ENCODE measurements at places on chromosomes 16 and 17.
A peak's percentile ranks its signal among the peaks of the same experiment; 100 is the strongest.

GRCh38 chr16:27801289-27801945 lies 251.5 kb downstream of the KATNIP start:
- DNase-seq, result no peak

DNA sequence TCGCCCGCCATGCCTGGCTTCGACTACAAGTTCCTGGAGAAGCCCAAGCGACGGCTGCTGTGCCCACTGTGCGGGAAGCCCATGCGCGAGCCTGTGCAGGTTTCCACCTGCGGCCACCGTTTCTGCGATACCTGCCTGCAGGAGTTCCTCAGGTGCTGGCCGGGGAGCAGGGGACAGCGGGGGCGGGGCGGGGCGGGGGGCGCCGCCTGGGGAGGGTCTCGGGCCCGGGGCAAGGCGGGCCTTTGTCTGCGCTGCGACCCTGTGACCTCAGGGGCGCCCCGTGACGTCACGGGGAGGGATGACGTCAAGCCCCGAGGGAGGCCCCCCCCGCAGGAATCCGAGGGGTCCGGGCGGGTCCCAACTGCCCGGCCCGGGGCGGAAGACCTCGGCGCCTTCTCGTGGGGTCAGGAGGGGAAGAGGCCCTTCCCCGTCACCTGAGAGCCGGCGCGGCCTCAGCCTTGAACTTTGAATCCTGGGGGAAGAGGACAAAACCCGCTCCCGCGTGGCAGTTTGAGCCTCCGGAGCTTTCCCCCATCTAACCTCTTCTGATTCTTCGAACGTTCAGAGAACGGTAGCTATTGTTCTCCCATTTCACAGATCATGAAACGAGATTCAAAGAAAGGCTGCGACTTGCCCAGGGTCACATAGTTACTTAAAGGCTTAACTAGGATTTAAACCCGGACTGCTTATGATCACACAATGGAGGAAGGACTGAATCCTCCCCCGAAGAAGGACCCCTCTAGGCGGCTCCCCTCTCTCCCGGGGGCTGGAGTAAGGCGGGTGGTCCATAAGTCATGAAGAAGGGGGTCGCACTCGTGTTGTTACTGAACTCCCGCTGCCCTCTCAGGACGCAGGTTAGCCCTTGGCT lies 527 bp downstream of the TRAF4 start:
- DNase-seq, result peak; percentile 53

GRCh38 chr17:19005137-19005773 lies 691 bp upstream of the FAM83G start:
- DNase-seq, result no peak

DNA sequence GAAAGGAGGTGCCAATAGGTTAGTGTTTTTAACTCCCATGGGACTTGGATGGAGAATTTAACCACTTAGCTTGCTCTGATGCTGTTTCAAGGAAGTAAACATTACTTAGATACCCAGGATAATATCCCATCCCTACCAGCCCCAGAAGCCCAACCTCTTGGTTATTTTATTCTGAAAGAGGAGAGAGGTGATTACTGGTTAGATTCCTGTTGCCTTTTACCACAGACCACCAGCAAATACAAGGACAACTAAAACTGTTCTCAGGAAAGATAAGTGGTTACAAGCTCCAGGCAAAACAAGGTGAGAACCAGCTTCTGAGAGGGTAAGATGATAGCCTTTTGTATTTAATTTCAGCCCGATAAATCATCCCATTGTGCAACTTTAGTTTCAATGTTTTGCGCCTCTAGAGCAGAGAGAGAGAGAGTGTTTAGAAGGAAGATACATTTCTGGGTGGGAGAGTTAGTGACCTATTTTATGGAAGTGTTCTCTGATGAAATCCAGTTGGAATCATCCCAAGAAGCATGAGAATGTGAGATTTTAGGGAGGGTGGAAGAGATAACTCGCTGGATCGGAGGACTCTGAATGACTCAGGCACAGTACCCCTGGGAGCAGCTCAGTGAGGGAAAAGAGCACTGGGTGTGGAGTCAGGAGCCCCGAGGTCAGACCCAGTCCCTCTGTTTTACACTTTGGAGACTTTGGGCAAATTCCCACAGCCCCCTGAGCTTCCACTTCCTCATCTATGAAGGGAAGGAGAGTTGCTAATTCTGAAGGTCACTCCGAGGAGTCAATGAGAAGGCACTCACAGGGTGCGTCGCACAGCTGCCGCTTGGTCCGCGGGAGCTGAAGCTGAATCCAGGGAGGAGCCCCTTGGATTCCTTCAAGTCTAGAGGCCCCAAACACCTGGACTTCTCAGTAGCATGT lies 12.1 kb downstream of the GLP2R start:
- DNase-seq, result no peak

- DNase-seq, result no peak
Measured at GRCh38 chr17:2093349-2093748, 38.4 kb downstream of the HIC1 start.

- DNase-seq, result no peak
Measured at GRCh38 chr17:80377798-80378197, 37.2 kb upstream of the ENDOV start.

Measured in stimulated activated CD4-positive, alpha-beta T cell treated with anti-CD3 and anti-CD28 coated beads, Interleukin-15, amount 100 ng/mL, for 48 hours (primary cell).